ENCODE measurements at places on chromosomes 7 and 10.

DNA sequence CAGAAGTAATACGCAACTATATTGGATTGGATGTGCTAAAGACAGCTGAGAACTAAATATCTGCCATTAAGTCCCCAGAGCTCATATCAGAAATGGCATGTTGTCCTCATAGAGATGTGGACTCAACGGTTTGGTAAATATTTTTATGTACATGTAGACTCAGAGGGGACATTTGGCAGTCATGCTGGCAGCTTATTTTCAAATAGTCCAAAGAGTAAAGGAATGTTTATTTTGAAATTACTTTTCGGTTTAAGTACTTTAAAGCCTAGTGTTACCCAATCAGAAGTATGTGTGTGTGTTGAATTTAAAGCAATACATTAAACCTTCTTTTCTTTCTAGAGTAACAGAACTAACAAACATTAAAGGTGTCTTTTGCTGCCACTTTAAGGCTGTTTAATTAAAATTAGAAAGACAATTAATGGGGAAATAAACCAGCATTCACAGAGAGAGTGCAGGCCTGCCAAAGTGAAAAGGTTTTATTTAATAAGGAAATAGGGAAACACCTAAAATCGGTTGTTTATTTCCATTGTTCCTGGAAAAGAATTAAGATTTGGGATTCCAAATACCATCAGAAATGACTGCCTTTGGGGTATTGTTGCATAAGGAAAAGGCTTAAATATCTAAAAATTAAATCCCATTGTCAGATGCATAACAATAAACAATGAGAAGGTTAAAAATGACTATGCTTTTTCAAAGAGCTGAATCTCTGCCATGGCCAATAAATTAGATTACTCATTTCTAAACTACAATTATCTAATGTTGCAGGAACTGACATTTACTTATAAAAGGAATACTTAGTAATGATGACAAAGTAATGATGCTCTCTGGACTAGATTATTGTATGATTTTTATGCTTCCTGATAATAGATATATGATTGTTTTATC, 113.4 kb upstream of the AHR start:
- no peak for DNase-seq

- DNase-seq: no peak
These were observed 62.0 kb downstream of the TFEC start for GRCh38 chr7:115968596-115968995.

GRCh38 chr10:91540733-91541132, 92.1 kb downstream of the PPP1R3C start:
- DNase-seq: no peak

- DNase-seq: no peak
These were observed 14.6 kb downstream of the FGL2 start for GRCh38 chr7:77184990-77185389.

GRCh38 chr10:43881657-43882056, 233.0 kb upstream of the ZNF32 start:
- DNase-seq: no peak
